ENCODE measurements at places on chromosomes 1 and 21.
A peak's percentile ranks its signal among the peaks of the same experiment; 100 is the strongest.

DNA sequence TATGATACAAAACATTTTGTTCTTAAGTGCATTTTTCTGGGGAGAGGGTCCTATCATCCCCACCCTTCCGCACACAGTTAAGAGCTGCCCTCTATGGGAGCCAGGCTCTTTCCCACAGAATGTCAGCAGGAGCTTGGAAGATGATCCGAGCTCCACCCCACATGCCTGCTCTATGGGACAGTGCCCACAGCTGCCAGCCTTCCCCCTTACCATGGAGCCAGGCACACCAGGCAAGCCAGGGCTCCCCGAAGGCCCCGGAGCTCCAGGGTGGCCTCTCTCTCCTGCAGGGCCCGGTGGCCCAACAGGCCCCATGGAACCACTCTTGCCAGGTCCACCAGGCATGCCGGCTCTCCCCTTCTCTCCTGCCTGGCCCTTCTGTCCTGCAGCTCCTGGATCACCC lies 10.4 kb upstream of the PEF1 start:
- peaks cover 26% of the 10 kb centered on the region for H3K36me3 ChIP-seq
- no peaks in the 10 kb centered on the region for H3K27me3 ChIP-seq
- H3K4me1 ChIP-seq: peaks cover 14% of the 10 kb centered on the region
- no peak overlapping the region for H3K4me3 ChIP-seq
- H3K27ac ChIP-seq: no peak overlapping the region

DNA sequence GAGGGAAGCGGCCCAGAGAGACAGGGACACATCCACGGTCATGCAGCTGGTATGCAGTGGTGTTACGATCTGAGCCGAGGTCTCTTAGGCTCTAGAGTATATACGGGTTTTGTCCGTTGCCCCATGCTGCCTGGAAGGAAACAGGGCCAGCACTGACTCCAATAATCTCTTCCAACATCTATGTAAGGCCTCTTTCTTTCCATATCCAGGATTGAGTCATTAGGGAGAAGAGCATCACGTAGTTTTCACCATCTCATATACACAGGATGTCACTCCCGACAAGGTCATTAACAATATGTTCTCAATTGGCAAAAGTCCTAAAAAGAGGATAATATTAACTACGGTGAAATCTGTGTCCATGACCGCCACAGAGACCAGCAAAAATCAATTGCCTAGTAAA lies 4.4 kb downstream of the C8B start:
- H3K36me3 ChIP-seq: no peaks in the 10 kb centered on the region
- H3K27me3 ChIP-seq: no peaks in the 10 kb centered on the region
- H3K4me3 ChIP-seq: no peak overlapping the region
- DNase-seq: no peak
- H3K4me1 ChIP-seq: no peaks in the 10 kb centered on the region

DNA sequence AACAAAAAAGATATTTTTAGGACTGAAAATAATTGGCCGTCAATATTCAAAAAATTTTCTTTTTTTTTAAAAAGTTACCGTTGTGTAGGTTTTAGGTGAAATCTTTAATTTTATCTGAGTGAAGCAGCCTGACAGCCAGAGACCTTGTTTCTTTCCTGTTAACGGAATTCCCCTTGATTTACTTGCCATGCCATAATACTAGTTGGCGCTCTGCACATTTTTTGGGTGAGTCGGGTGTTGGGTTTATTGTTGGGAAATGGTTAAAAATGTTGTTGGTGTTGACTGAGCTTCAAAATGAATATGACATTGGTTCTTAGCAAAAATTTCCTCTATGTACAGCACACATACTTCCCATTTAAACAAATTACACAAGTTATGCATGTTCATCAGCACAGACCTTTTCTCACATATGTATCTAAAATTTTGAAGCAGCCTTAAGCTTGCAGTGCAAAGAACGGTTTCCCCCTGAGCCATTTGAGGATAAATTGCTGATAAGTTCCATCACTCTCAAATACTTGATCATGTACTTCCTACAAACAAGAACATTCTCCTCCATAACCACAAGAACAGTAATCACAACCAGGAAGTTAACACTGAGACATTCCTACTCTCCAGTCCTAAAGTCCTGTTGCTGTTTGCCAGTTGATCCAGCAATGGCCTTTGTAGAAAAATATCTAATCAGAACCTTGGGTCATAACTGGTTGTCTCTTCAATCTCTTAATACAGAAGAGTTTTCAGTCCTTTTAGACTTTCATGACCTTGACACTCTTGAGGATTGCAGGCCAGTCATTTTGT lies 34.2 kb downstream of the CAMTA1 start:
- no peak for DNase-seq
- no peak overlapping the region for H3K27ac ChIP-seq
- H3K4me3 ChIP-seq: no peak overlapping the region

- H3K4me1 ChIP-seq: no peaks in the 10 kb centered on the region
- H3K27ac ChIP-seq: no peak overlapping the region
- no peaks in the 10 kb centered on the region for H3K36me3 ChIP-seq
- no peaks in the 10 kb centered on the region for H3K27me3 ChIP-seq
These were observed 90.4 kb upstream of the DPH5 start for GRCh38 chr1:101116006-101116405.

DNA sequence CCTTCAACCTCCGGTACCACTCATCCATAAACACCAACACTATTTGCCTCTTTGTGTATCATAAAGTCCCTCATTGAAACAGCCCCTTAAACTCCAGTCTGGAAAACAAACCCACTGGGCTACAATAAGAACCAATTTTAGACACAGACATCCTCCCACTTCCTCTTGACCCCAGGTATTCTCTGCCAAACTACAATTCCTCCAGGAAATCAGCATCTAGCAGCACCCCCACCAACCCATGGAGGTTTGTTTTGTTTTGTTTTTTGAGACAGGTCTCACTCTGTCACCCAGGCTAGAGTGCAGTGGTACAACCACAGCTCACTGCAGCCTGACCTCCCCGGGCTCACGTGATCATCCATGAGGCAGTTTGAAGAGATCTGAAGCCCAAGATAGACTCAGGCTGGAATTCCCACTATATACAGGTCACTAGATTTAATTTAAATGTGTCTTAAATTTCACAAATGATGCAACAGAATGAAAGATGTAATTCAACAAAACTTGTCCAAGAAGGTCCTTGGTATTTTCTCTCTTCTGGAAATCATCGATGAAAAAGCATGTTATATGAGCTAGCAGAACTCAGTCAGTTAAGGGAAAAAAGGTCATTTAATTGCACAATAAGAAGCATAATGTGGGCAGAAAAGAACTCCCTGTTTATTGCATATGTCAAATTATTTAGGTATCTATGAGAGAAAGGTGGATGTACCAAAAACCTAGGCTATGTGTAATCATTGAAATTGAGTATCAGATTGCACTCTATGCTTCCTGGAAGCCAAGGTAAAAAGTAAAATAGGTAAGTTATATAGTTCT lies 30.3 kb downstream of the TCP10L start:
- H3K4me1 ChIP-seq: no peaks in the 10 kb centered on the region
- H3K27me3 ChIP-seq: no peaks in the 10 kb centered on the region
- H3K4me3 ChIP-seq: no peak overlapping the region
- no peaks in the 10 kb centered on the region for H3K36me3 ChIP-seq
- no peak overlapping the region for H3K27ac ChIP-seq

DNA sequence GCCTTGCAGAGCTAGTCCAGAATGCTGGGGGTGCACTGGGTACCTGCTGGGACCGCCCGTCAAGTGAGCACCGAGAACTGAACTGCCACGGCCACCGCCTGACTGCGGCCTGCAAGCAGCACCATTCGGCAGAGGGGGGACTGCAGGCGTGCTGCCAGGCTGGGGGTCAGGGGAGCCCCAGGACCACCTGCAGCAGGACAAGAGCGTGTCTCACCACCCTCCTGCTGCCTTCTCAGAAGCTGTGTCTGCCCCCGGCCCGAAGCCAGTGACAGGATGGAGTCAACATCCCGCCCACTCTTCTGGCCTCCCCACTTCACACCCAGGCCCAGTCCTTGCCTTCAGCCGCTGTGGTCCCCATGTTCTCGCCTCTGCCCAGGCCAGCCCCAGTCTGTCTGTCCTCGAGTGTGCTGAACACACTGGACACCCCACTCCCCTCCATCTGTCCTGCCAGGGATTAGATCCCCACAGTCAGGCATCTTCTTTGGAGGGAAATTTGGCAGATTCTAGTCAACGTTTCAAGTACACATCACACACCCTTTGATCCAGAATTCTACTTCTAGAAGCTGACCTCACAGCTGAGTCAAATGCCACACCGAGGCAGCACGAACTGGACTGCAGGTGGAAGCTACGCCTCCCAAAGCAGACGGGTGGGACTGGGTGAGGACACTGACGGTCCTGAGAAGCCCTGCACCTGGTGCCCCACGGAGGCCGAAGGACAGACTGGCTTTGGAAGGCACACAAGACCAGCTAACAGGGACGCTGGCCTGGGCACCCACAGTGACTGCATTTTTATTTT lies 26.0 kb downstream of the PTTG1IP start:
- H3K27ac ChIP-seq: no peak overlapping the region
- no peak for DNase-seq
- H3K4me3 ChIP-seq: no peak overlapping the region
- peaks cover 39% of the 10 kb centered on the region for H3K4me1 ChIP-seq
- no peaks in the 10 kb centered on the region for H3K27me3 ChIP-seq
- H3K36me3 ChIP-seq: peaks cover 40% of the 10 kb centered on the region

DNA sequence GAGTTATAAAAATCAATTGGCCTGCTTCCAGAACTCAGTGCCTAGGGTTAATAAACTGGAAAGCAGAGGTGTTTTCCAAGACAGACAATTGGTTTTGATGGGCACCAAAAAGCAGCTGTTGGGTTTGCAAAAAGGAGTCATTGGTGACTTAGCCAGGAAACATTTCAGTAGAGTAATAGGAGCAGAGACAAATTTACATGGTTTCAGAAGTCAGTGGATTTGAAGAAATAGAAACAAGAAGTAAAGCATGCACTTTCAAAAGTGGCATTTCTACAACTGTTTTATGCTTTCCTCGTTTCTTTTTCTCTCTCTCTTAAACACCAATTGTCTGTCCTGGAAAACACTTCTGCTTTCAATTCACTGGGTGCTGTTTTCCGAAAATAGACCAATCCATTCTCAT lies 87.8 kb downstream of the GLUL start:
- peaks cover 16% of the 10 kb centered on the region for H3K4me1 ChIP-seq
- no peak for DNase-seq
- H3K27me3 ChIP-seq: no peaks in the 10 kb centered on the region
- H3K4me3 ChIP-seq: no peak overlapping the region

- no peaks in the 10 kb centered on the region for H3K27me3 ChIP-seq
- DNase-seq: no peak
- no peaks in the 10 kb centered on the region for H3K4me1 ChIP-seq
- H3K4me3 ChIP-seq: no peak overlapping the region
These were observed 134.0 kb downstream of the LRIG2 start for GRCh38 chr1:113207019-113207418.

DNA sequence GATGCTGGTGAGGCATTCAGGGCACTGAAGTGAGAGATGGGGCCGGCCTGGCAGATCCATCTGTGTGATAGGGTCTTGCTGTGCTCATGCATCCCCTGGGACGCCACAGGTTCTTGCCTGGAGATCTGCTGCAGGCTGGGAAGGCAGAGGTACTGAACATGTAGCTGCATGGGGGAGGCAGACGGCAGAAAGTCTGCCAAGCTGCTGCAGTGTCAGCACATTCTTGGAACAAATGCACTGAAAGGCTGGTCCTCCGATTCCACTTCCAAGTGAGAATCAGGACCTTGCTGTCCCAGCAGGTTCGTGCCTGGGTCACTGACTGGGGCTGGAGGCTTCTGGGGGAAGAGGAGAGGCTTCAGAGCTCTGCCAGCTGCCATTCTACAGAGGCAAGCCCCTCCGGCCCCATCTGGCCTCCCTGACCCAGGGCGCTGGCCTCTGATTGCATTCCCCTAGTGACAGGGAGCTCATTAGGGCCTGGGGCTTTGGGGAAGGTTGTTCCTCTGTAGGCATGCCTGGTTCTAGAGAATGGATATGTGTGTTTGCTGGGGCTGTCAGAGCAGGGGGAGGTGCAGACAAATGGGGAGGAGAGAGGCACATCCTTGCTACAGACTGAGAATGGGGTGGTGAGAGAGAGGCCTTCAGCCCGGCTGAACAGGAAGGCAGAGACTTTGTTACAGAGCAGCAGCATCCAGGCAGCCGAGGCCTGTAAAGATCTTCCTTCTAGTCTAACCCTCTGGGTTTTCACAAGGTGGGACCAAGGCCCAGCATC lies 174.0 kb downstream of the TRABD2B start:
- peaks cover 53% of the 10 kb centered on the region for H3K4me1 ChIP-seq
- H3K27me3 ChIP-seq: no peaks in the 10 kb centered on the region
- DNase-seq: no peak
- H3K4me3 ChIP-seq: no peak overlapping the region

DNA sequence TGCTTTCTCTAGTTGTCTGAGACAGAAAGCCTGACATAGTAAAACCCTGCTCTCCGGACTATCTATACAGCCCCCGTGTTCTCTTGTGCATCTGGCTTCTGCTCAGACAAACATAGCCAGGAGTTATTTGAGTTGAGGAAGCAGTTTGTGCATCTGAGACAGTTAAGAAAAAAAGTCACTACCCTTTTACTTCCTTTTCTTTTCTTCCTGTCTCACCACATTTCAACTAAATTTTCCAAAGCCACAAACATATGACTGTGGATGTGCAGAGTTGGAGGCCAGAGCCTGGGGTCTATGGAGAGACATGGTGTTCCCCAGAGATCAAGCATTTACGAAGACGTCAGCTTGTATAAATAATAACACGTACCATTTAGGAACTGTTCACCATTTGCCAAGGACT lies 158.5 kb upstream of the FGGY start:
- no peaks in the 10 kb centered on the region for H3K36me3 ChIP-seq
- DNase-seq: no peak
- H3K27me3 ChIP-seq: no peaks in the 10 kb centered on the region
- no peak overlapping the region for H3K4me3 ChIP-seq

DNA sequence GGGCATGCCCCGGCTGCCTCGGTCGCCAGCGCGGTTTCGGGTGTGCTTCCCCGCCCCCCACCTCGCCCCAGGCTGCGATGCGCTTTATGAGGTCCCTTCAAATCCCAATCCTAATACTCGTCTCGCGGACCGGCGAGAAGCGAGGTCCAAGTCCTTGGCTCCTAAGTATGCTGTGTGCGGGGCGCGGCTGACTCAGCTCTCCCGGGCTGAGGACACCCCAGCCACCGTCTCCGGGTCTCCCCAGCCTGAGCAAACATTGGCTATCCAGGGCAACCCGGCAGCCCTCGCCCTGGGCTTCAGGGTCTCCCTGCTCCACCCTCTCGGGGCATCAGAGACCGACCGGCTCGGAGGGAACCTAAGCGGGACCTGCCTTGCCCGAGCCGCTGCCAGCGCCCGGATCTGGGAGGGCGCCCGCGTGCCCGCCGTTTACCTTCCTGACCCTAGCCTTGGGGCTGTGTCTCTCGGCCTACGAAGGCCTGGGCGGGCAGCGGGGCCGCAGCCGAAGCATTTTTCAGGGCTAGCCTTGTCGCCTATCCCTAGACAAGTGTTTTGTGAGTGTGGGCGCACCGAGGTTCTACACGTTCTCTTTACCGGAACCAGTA lies 1.2 kb downstream of the ITPKB start:
- no peaks in the 10 kb centered on the region for H3K27me3 ChIP-seq
- peaks cover 10% of the 10 kb centered on the region for H3K36me3 ChIP-seq
- no peaks in the 10 kb centered on the region for H3K4me1 ChIP-seq
- DNase-seq: peak; percentile 68

- H3K36me3 ChIP-seq: no peaks in the 10 kb centered on the region
- no peak overlapping the region for H3K4me3 ChIP-seq
- H3K4me1 ChIP-seq: no peaks in the 10 kb centered on the region
- DNase-seq: no peak
- no peaks in the 10 kb centered on the region for H3K27me3 ChIP-seq
These were observed 6.8 kb downstream of the RGS5 start for GRCh38 chr1:163195728-163196448.

GRCh38 chr1:99481391-99481996 lies 164.4 kb upstream of the PALMD start:
- no peaks in the 10 kb centered on the region for H3K27me3 ChIP-seq
- H3K27ac ChIP-seq: no peak overlapping the region
- H3K36me3 ChIP-seq: no peaks in the 10 kb centered on the region
- H3K4me1 ChIP-seq: no peaks in the 10 kb centered on the region
- DNase-seq: no peak
- no peak overlapping the region for H3K4me3 ChIP-seq
